ENCODE measurements at places on chromosomes 16 and 17.

DNA sequence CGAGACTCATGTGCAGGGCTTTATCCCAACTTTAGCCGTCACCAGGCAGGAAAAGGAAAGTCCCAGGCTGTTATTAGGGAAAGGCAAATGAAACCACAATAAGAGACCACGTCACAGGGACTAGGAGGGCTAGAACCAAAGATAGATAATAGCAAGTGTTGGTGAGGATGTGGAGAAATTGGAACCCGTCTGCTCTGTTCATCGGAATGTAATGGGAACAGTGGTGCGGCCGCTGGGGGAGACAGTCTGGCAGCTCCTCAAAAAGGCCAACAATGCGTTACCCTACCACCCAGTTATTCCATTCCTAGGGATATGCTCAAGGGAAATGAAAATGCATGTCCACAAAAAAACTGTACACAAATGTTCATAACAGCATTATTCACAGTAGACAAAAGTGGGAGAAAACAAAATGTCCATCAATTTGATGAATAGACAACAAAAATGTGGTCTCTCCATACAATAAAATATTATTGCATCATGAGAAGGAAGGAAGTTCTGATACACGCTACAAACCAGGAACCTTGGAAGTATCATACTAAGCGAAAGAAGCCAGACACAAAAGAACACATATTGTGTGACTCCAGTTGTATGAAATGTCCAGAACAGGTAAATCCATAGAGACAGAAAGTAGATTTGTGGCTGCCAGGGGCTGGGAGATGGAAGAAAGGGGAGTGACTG, 19.5 kb upstream of the USP10 start:
- DNase-seq, result no peak

- DNase-seq, result no peak
Measured at GRCh38 chr16:85423631-85424030, 189.5 kb upstream of the GSE1 start.

GRCh38 chr17:43701318-43701743, 39.6 kb upstream of the MEOX1 start:
- DNase-seq, result peak; percentile 91

DNA sequence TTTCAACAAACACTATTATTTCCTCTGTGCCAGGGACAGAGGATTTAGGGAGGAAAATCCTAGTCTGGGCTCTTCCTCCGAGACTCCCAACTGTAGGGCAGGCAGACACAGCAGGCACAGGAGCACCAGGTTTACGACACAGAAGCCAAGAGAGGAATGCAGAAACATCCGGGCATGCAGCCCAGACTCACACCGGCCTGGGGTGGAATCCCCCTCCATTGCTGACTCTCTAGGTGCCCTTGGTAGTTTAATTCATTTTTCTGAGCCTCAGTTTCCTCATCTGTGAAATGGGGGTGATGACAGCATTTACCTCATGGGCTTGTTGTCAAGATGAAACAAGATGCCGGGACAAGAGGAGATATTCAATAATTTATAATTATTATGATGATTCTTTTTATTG, 14.9 kb downstream of the CA4 start:
- no peak for DNase-seq
